ENCODE measurements at places on chromosomes 11 and 22. TPM values are rescaled to one million over a fixed set of nuclear protein-coding genes. Genes with fewer than 3 reads are reported as not detected.
A peak's percentile ranks its signal among the peaks of the same experiment; 100 is the strongest.

DNA sequence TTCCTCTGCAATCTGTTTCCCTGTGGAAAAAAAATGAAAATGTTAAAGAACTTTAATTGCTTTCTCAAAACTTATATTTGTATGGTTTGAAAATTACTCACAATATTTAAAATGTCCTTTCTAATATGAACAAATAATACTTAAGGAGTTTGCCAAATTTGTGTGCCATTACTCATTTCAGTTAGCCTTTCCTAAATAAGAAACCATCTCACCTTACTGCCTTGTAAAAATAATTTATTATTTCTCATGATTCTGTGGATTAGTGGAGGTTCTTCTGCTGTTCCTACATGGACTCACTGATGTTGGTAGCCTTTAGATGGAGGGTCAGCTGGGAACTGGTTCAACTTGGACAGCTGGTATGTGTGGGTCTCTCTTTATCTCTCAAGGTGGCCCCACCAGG lies 428.6 kb downstream of the CNTN5 start:
- no peak for DNase-seq

GRCh38 chr11:68661014-68661413 lies 23.3 kb upstream of the GAL start:
- DNase-seq: no peak

SLC22A6 gene
- not detected for total RNA-seq

DNA sequence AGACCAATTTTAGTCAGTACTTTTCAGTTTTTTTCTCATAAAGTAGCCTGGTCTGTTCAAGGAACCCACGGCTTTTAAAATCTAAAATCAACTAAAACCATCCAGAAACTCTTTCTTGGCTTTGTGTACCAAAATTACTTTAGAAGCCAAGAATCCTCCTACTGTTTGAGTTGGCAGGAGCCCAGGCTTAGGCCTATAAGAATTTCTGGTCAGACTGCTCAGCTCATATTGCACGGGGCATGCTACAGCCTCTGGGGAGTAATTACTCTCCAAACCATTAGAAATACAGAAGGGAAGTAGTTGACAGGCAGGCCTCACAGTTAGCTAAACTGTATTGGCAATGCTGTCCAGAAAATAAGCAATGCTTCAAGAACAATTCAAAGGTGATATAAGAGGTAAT lies 1862.9 kb upstream of the RAG2 start:
- peak; percentile 50 for DNase-seq

GRCh38 chr11:63920126-63920938 lies 3.4 kb upstream of the RCOR2 start:
- DNase-seq: no peak

DNA sequence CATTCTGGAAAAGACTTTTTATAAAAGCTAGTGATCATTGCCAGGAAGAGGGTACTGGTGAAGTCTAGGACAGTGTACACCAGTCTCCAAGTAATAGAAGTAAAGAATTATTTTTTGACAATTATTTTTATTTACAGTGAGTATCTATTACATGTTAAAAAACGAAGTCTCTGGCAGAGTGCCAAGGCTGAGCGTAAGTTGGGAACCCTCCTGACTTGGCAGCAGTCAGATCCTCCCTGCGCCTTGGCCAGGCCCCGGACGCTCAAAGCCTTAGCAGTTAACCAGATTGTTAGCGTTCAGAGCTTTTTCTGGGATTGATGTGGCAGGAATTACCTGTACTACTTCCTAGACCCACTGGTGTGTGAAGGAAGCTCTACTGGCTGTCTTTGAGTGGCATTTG lies 38.1 kb upstream of the CTTN start:
- DNase-seq: no peak

GRCh38 chr11:3184732-3185347 lies 19.7 kb upstream of the OSBPL5 start:
- no peak for DNase-seq

DNA sequence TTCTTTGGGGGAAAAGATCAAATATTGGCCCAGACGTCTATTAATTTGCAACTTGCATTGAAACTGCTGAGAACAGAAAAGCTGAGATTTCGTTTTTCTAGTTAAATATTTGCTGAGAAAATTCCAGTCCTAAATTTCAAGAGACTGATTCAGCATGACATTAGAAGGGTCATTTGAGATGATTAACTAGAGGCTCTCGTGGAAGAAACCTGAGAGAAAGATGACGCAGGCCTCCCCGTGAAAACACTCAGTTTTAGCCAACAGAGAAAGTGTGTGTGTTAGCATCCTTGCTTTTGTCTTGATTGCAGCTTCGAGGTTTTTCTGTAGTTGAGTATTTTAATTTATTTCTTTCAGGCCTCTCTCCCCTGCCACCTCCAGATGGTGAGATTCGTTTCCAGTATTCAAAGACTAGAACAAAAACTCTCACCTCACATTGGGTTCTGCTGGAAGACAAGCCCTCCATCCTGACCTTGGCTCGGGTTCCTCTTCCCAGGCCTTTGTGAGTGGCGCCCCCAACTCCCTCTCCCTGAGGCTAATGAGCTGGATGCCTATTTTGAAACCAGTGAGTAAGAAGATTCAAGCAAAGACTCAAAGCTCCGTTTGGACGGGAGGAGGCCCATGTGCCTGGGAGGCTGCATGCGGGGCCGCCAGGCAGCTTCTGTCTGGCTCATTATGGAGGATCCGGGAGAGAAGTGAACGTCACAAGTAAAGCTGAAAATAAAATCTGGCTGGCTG lies 52.4 kb downstream of the CELSR1 start:
- DNase-seq: no peak

SMC1B gene
- not detected for total RNA-seq

GRCh38 chr11:65473278-65473860 lies 25.5 kb upstream of the MALAT1 start:
- DNase-seq: no peak

- no peak for DNase-seq
Measured at GRCh38 chr11:70364178-70364577, 34.2 kb upstream of the CTTN start.

GRCh38 chr22:28332410-28332809 lies 347.2 kb downstream of the TTC28 start:
- no peak for DNase-seq

FAT3 gene
- total RNA-seq: 7.9 TPM

DNA sequence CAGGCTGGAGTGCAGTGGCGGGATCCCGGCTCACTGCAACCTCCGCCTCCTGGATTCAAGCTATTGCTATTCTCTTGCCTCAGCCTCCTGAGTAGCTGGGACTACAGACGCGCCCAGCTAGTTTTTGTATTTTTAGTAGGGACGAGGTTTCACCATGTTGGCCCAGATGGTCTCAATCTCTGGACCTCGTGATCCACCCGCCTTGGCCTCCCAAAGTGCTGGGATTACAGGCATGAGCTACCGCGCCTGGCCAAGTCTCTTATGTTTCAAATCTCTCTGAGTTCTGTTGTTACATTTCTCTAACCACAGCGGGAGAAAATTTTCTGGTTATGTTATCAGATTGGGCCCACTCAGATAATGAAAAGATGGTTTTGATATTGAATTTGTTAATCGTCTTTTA lies 10.1 kb downstream of the CEP57 start:
- DNase-seq: no peak

RASSF7 gene
- 71.5 TPM for total RNA-seq

DNA sequence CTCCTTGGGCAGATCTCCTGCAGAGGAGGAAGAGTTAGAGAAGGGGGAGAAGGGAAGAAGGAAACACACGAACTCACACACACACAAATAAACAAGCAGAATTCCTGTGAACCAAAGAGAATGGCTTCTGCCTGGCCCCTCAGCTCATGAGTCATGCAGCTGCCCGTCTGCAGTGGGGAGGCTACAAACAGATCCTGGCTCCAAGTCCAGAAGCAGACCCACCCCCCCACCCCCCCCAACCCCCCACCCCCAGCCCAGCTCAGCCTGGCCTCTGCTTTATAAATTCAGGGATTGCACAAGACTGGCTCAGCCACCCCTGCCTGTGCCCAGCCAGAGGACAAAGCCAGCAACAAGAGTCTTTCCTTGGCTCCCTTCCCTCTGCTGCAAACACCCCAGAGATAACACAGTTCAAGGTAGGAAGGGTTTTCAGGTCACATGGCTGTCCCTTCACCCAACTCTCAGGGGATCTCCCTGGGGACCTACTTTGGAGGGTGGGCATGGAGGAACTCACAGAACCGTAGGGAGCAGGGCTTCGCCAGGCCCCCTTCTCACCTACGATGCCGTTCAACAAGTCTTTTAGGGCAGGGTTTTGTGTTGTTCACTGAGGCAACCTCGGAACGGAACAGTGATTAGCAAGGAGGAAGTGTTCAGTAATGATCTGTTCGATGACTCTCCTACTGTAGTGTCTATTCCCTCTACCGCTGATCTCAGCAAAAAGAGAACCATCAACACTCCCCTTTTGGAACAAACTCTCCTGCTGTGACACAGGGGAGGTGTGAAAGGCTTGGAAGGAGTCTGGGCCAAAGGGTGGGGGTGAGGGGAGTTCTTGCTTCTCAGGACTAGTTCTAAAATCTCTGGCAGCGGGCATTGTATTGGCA lies 35.5 kb downstream of the RPL27A start:
- no peak for DNase-seq

GRCh38 chr11:128573638-128574037 lies 13.7 kb downstream of the ETS1 start:
- no peak for DNase-seq

CEND1 gene
- total RNA-seq: not detected

- DNase-seq: peak; percentile 80
Measured at GRCh38 chr22:42648368-42649245, 585 bp downstream of the CYB5R3 start.

GRCh38 chr11:119602745-119603373 lies 126.1 kb downstream of the NECTIN1 start:
- DNase-seq: no peak

DNA sequence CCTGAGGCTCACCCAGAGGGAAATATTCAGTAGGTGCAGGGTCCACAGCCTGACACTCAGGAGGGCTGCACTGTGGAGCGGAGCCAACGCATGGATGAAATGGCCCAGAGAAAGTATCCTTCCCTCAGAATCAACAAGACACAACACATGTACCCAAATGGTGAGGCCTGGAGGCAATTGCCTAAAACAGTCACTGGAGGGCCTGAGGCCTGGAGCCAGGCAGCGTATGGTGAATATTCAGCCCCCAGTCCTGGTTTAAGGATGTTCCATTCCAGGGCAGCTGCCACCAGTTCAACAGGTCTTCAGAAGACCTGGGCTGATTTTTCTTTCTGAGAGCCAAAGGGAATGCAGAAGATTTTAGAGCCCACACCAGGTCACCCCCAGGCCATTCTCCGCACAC lies 264.8 kb downstream of the INSC start:
- no peak for DNase-seq

ABTB2 gene
- total RNA-seq: 2.7 TPM

GRCh38 chr11:2812371-2812991 lies 73.1 kb downstream of the CDKN1C start:
- peak; percentile 60 for DNase-seq

DNA sequence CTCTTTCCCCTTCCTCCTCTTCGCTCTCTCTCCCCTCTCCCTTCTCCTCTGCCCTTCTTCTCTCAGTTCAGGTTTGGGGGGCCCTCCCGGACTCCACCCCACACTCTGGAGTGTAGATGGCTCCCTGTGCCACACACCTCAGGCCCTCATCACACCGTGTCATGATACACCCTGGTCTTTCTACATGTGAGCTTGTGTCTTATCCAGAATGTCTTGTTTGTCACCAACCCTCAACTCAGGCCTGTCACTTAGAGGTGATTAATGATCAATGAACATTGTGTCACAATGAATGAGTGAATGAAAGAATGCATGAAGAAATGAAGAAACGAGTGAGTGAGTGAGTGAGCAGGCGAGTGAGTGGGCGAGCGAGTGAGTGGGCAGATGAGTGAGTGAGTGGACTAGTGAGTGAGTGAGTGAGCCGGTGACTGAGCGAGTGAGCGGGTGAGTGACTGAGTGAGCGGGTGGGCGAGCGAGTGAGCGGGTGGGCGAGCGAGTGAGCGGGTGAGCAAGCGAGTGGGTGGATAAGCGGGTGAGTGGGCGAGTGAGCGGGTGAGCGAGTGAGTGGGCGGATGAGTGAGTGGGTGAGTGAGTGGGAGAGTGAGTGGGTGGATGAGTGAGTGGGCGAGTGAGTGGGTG lies 33.8 kb downstream of the CAPN1 start:
- no peak for DNase-seq

GRCh38 chr11:106668147-106668546 lies 350.1 kb downstream of the GUCY1A2 start:
- DNase-seq: no peak

DNA sequence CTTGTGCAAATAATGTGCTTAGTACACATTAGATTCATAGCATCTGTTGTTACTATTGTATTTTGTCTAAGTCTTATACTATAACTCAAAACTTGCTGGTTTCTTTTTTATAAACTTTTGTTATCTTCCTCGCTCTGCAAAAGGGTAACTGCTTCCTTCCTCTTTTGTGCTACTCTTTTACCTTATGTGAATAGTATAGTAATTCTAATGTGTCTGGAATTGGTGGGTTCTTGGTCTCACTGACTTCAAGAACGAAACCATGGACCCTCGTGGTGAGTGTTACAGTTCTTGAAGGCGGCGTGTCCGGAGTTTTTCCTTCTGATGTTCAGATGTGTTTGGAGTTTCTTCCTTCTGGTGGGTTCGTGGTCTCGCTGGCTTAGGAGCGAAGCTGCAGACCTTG lies 563.1 kb upstream of the LUZP2 start:
- no peak for DNase-seq

- DNase-seq: no peak
Measured at GRCh38 chr11:26088391-26088790, 243.5 kb upstream of the ANO3 start.

GRCh38 chr11:75565221-75565814 lies 3.3 kb downstream of the SERPINH1 start:
- no peak for DNase-seq

GRCh38 chr11:103944251-103944940 lies 92.0 kb upstream of the DDI1 start:
- no peak for DNase-seq

DNA sequence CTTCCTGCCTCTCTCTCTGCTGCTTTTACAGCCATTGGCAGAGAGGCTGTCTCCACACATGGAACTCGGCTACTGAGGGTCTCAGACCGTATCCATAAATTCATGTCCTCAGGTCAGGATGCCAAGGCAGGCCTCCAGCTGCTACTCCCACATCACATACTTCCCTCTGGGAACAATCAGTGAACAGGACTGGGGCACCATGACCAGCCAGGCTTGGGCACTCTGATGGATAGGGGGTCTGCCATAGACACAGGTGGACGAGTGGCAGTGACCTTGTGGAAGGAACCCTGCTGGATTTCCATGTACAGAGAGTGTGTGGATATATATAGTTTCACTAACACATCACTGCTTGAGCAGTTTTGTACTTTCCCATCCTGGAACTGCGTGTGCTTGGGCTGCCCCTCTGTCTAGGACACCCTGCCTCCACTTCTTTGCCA lies 97.7 kb upstream of the PARVA start:
- no peak for DNase-seq

CBX7 gene
- total RNA-seq: 51.1 TPM

CSRP3 gene
- not detected for total RNA-seq
